ENCODE measurements at places on chromosomes 3 and 15.

DNA sequence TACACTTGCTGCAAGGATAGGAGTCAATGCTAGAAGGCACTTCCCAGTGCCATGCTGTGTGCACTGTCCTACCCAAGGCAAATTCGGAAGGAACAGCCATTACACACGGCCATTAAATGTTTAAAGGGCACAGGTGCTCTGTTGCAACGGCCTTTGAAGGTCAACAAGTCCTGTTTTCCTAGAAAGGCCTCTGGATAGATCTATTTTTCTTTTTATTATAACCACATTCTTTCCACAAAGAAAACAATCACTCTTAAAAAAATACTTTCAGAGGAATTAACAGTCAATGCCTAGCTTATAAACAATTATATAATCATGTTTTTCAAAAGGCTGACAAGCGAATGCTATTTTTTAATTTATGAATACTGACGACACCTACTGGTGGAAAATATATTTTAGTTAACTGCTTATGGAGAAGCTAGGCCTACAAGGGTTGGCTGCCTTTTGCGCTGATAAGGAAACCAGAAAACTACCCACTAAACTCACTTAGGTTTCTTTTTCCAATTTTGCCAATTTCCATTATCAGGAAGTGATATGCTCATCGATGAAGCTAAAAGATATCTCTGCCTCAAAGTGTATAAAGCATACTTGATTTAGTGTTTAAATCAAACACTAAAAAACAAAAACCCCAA is 2.4 kb downstream of the ARHGEF3 start:
- DNase-seq = peak; percentile 77

- DNase-seq = peak; percentile 50
Measured at GRCh38 chr15:73240866-73241499, 127.8 kb downstream of the HCN4 start.

DNA sequence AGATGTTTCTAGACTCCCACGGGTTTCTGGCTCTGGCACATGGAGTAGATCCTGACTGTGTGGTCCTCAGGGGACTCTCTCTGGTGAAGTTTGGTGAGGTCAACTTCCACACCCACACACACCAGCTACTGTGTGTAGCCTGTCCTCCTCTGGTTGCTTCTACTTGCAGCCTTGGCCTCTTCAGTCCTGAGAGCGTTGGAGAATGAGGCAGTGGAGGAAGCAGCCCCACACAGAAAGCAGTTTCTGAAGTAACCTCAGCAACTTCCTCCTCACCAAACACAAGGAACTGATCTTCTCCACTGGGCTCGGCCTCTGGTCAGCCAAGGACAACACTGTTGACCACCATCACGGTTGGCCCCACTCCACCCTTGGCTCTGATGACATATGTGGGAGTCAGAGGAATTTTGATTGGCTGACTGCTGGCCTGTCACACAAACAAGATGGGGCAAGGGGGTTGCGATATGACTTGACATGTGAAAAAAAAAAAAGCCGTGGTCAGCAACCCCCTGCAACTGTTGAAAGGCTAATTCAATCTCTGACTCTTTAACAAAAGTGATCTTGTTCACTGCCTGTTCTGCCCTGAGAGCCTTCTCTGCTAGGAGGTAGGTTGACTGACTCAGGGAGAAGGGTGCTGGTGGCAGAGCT is 19.6 kb downstream of the CD86 start:
- DNase-seq = peak; percentile 93

GRCh38 chr3:104349836-104350235 is 1016.9 kb upstream of the ALCAM start:
- DNase-seq = no peak

- peak; percentile 48 for DNase-seq
Measured at GRCh38 chr3:112111785-112112402, 21.2 kb downstream of the GCSAM start.

GRCh38 chr15:58746174-58746573 is 3.3 kb downstream of the ADAM10 start:
- no peak for DNase-seq

- DNase-seq = peak; percentile 26
Measured at GRCh38 chr3:112931736-112932521, 43.0 kb downstream of the CD200R1 start.

- peak; percentile 31 for DNase-seq
Measured at GRCh38 chr3:126064627-126065258, 19.2 kb downstream of the SLC41A3 start.

- DNase-seq = peak; percentile 59
Measured at GRCh38 chr3:47802734-47803479, at the start of gene DHX30. DHX30 (plus strand) TSS chr3:47803138; CDS start chr3:47810684, 7,546 bp downstream.

- DNase-seq = no peak
Measured at GRCh38 chr3:67286586-67286985, 288.5 kb downstream of the KBTBD8 start.

GRCh38 chr3:11699083-11699427 is 55.3 kb upstream of the VGLL4 start:
- no peak for DNase-seq

DNA sequence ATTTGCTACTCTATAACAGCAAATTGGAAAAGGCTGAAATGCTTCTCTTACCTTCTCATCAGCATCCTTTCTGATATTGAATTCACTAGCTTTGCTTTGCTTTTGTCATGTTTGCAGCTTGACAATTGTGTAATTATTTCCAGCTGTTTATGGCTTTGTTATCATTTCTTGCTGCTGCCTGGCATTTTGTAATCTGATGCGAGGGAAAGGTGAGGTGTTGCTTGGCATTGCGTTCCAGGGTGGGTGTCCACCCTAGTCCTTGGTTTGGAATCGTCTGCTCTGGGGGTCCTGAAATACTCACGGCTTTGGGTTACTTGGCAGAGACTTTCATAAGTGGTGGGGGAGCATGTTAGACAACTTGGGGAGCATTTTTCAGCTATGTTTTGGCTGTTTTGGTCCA is 2.9 kb downstream of the CACNA2D3 start:
- no peak for DNase-seq

DNA sequence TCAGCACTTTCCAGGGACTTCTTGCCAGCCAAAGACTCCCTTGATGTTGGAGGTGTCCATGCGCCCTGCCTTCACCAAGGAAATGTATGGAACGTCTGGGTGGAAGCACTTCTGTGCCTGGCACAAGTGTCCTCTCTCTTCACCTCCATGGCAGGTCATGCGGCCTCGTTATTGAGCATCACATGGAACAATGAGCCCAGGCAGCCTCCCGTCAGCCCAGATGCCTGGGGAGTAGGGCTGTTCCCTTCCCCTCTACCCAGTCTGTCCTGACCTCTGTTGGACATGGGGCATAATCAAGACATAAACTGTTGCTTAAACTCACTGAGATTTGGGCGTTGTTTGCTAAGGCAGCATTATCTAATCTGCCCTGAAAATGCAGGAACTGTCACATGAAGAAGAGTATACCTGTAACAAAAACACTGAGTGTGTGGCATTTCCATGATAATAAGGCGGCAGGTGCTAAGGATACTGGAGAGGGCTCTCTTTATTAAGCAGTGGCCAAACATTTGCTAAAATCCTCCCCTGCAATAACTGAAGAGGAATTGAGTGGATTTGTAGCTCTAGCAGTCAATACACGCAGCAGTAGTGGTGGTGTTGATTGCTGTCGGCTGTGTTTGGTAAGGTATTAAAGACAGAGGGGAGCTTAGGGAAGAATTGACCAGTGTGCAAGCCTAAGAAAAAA is 338.2 kb upstream of the ATP10A start:
- DNase-seq = no peak

- DNase-seq = no peak
Measured at GRCh38 chr3:158084651-158085050, 21.6 kb downstream of the SHOX2 start.
